ENCODE measurements at places on chromosomes 16 and 17.
A peak's percentile ranks its signal among the peaks of the same experiment; 100 is the strongest.

DNA sequence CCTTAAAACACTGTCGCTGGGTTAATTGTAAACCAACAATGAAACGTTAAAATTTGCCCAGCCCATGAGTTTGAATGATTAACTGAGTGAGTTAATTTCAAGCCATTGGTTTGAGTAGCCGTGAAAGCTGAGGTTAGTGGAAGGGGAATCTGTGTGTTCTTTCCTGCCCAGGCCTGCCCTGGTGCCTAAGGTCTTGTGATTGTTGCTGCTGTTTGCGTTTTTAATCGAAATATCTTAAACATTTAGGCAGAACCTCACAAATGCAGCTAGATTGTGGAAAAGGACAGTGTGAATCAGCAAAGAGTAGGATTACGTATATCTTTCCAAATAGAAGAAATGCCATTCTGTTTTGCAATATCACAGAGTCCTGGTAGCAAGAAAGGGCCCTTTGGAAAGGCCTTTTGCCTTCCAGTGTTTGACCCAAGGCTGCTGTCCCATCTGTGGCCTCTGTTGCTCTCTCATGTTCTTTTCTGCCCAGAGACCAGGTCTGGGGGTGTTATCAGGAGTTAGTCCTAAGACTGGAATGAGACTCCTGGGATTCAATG is 113.8 kb downstream of the MSI2 start:
- no peak overlapping the region for H3K4me3 ChIP-seq
- no peak for DNase-seq
- H3K36me3 ChIP-seq: no peaks in the 10 kb centered on the region

GRCh38 chr16:57265850-57266530 is 18.5 kb downstream of the PLLP start:
- H3K27ac ChIP-seq: peak overlapping the region; percentile 31
- DNase-seq: peak; percentile 73
- H3K36me3 ChIP-seq: no peaks in the 10 kb centered on the region
- H3K27me3 ChIP-seq: no peaks in the 10 kb centered on the region
- H3K4me1 ChIP-seq: peaks cover 21% of the 10 kb centered on the region

DNA sequence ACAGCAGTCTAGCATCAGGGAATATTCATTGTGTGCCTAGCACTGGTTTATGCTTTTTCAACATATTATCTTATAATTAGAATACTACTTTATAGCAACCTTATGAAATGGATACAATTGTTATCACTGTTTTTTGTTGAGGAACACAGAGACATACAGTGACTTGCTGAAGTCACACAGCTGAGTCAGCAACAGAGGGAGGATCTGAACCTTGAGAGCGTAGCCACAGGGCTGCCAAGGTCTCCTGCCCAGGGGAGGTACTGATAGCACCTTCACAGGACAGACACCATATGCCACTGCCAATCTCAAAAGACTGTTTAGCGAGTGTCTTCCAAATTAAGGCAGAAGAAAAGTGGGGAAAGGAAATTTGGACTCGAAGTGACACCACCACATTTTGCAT is 63.0 kb downstream of the GTF3C1 start:
- peaks cover 67% of the 10 kb centered on the region for H3K36me3 ChIP-seq
- H3K27me3 ChIP-seq: no peaks in the 10 kb centered on the region
- H3K4me1 ChIP-seq: no peaks in the 10 kb centered on the region
- DNase-seq: no peak
- H3K27ac ChIP-seq: no peak overlapping the region

- H3K4me1 ChIP-seq: peaks cover 54% of the 10 kb centered on the region
- DNase-seq: peak; percentile 61
- no peaks in the 10 kb centered on the region for H3K36me3 ChIP-seq
- peak overlapping the region; percentile 97 for H3K27ac ChIP-seq
- H3K4me3 ChIP-seq: no peak overlapping the region
- no peaks in the 10 kb centered on the region for H3K27me3 ChIP-seq
Observed at GRCh38 chr17:76740329-76741118, 2.6 kb downstream of the MFSD11 start.

DNA sequence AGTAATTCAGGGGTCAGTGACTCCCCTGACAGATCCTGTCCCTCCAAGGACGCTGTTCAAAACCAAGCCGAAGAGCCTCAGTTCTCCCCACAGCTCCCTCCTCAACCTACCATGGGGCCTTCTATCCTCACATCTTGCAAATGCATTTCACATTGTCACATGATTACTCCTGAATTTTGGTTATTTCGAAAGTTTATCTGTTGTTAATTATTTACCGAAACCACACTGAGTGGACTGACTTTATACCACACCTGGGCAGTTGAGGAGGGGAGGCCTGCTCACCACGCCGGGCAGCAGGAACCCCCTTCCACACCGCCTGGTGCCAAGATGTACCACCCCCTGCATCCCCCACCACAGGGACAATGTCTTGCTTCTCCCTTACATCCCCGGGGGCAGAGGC is 4.7 kb downstream of the TIMP2 start:
- peak overlapping the region; percentile 97 for H3K27ac ChIP-seq
- H3K4me1 ChIP-seq: peaks cover 44% of the 10 kb centered on the region
- DNase-seq: no peak
- H3K36me3 ChIP-seq: no peaks in the 10 kb centered on the region

- peaks cover 27% of the 10 kb centered on the region for H3K4me1 ChIP-seq
- peak overlapping the region; percentile 36 for H3K4me3 ChIP-seq
- DNase-seq: no peak
Observed at GRCh38 chr16:2471653-2472487, 773 bp downstream of the NTN3 start.

DNA sequence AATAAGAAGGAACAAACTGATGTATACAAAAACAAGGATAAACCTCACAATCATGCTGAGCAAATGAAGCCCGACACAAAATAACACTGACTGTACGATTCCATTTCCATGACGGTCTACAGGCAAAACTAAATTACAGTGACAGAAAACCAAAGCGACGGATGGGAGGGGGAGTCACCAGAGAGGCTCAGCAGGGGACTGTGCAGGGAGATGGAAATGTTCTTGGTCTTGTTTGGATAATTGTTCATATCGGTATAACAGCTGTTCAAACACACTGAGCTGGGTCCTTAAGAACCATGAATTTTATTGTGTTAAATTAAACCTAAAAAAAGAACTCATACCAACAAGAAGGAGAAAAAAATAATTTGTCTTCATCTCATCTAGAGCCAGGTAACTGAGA is 97.8 kb downstream of the NXN start:
- no peak for DNase-seq
- no peaks in the 10 kb centered on the region for H3K36me3 ChIP-seq
- no peak overlapping the region for H3K27ac ChIP-seq
- H3K4me3 ChIP-seq: no peak overlapping the region

- H3K36me3 ChIP-seq: no peaks in the 10 kb centered on the region
- H3K27me3 ChIP-seq: no peaks in the 10 kb centered on the region
- no peak for DNase-seq
- no peak overlapping the region for H3K4me3 ChIP-seq
- no peaks in the 10 kb centered on the region for H3K4me1 ChIP-seq
Observed at GRCh38 chr17:82636626-82637598, 11.3 kb downstream of the WDR45B start.

- peaks cover 25% of the 10 kb centered on the region for H3K27me3 ChIP-seq
- no peak overlapping the region for H3K4me3 ChIP-seq
- no peaks in the 10 kb centered on the region for H3K4me1 ChIP-seq
- no peak overlapping the region for H3K27ac ChIP-seq
- H3K36me3 ChIP-seq: no peaks in the 10 kb centered on the region
- DNase-seq: no peak
Observed at GRCh38 chr16:71520550-71520949, 5.7 kb upstream of the CHST4 start.

GRCh38 chr17:8371786-8372185 is 4.7 kb downstream of the KRABD2 start:
- H3K36me3 ChIP-seq: peaks cover 15% of the 10 kb centered on the region
- H3K4me3 ChIP-seq: no peak overlapping the region

- DNase-seq: no peak
- H3K27me3 ChIP-seq: no peaks in the 10 kb centered on the region
- no peak overlapping the region for H3K4me3 ChIP-seq
- H3K4me1 ChIP-seq: no peaks in the 10 kb centered on the region
Observed at GRCh38 chr16:22262460-22262859, 34.7 kb upstream of the POLR3E start.

GRCh38 chr16:89095491-89095951 is 1.9 kb downstream of the ACSF3 start:
- peaks cover 65% of the 10 kb centered on the region for H3K4me1 ChIP-seq
- H3K36me3 ChIP-seq: peaks cover 6% of the 10 kb centered on the region
- no peak for DNase-seq
- no peak overlapping the region for H3K4me3 ChIP-seq
- H3K27me3 ChIP-seq: peaks cover 12% of the 10 kb centered on the region

- H3K4me3 ChIP-seq: peak within 1 kb of the TSS; percentile 48
- no peak for DNase-seq
- H3K27me3 ChIP-seq: peaks cover 46% of the 10 kb centered on the region
- no peak within 1 kb of the TSS for H3K27ac ChIP-seq
Observed at GRCh38 chr17:8001976-8002720, at the start of gene GUCY2D. Gene GUCY2D (plus strand): TSS chr17:8002615. CDS start chr17:8003048, 433 bp downstream.

DNA sequence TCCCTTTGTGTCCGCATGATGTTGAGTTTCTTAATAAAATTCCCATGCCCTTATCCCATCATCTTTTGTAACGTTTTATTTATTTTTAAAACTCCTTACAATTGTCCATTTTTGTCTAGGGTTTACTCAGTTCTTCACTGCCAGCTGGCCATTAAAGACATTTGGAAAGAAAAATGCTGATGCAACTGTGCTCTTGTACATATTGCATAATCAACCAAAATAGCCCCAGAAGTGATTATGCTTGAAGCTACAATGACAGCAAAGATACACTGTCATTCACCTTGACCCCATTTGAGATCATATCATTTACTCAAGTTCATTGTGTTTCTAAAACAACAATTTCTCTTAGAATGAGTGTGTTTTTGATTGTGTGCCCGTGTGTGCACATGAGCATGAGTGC is 1074.6 kb upstream of the RBFOX1 start:
- no peak overlapping the region for H3K4me3 ChIP-seq
- H3K36me3 ChIP-seq: no peaks in the 10 kb centered on the region
- no peak for DNase-seq
- H3K27me3 ChIP-seq: no peaks in the 10 kb centered on the region
- no peak overlapping the region for H3K27ac ChIP-seq
- no peaks in the 10 kb centered on the region for H3K4me1 ChIP-seq

DNA sequence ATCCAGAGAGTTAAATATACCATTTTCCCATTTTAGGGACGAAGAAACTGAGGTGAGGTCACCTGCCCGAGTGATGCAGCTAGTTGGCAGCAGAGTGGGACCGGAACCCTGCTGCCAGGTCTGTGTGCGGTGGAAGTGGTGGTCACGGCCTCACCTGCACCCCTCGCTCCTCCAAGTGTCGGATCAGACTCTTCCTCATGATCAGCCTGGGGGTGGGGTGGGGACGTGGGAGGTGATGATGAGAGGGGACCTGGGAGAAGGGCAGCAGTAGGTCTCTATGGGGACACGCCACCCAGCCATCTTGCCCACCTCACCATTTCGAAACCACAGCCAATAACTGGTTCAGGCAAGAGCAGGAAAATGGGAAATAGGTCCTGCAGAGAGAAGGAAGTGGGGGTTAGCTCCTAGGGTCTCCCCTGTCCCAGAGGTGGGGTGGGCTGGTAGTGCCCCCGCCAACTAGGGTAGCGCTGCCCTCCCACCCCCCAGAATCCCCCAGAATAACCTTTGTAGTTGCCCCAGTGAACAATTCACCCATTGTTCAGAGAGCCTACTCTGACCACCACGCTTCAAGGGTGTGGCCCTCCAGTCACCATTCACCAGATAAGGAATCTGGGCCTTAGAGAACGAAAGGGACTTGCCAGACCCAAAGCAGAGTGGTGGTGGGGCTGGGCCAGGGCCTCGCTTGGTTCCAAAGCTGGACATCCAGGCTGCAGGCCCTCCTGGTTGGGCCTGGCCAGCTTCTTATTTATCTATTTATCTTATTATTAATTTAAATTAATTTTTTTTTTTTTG is 5.1 kb downstream of the GDPD3 start:
- DNase-seq: no peak
- H3K27me3 ChIP-seq: no peaks in the 10 kb centered on the region
- H3K4me3 ChIP-seq: no peak overlapping the region
- H3K36me3 ChIP-seq: no peaks in the 10 kb centered on the region
- H3K4me1 ChIP-seq: no peaks in the 10 kb centered on the region

- peaks cover 38% of the 10 kb centered on the region for H3K4me1 ChIP-seq
- H3K36me3 ChIP-seq: no peaks in the 10 kb centered on the region
- H3K27ac ChIP-seq: peak overlapping the region; percentile 89
- no peak overlapping the region for H3K4me3 ChIP-seq
- DNase-seq: no peak
- H3K27me3 ChIP-seq: no peaks in the 10 kb centered on the region
Observed at GRCh38 chr17:1574697-1575471, 12.3 kb upstream of the PITPNA start.

GRCh38 chr17:37493249-37494027 is 3.7 kb downstream of the DUSP14 start:
- no peak for DNase-seq
- no peak overlapping the region for H3K4me3 ChIP-seq
- no peaks in the 10 kb centered on the region for H3K27me3 ChIP-seq
- no peaks in the 10 kb centered on the region for H3K36me3 ChIP-seq
- no peak overlapping the region for H3K27ac ChIP-seq

- DNase-seq: no peak
- H3K36me3 ChIP-seq: peaks cover 97% of the 10 kb centered on the region
- H3K4me1 ChIP-seq: no peaks in the 10 kb centered on the region
- H3K27me3 ChIP-seq: no peaks in the 10 kb centered on the region
- H3K4me3 ChIP-seq: no peak overlapping the region
Observed at GRCh38 chr16:22325598-22326368, 28.6 kb downstream of the POLR3E start.

GRCh38 chr16:86584726-86585721 is 6.7 kb downstream of the FOXL1 start:
- DNase-seq: no peak
- H3K27ac ChIP-seq: peak overlapping the region; percentile 70
- H3K4me3 ChIP-seq: no peak overlapping the region

- H3K4me1 ChIP-seq: no peaks in the 10 kb centered on the region
- DNase-seq: no peak
- H3K27ac ChIP-seq: no peak overlapping the region
- H3K27me3 ChIP-seq: no peaks in the 10 kb centered on the region
- no peak overlapping the region for H3K4me3 ChIP-seq
- H3K36me3 ChIP-seq: no peaks in the 10 kb centered on the region
Observed at GRCh38 chr17:66272811-66273585, 29.4 kb upstream of the PRKCA start.
